ENCODE measurements at places on chromosomes 5 and 9.
A peak's percentile ranks its signal among the peaks of the same experiment; 100 is the strongest.

DNA sequence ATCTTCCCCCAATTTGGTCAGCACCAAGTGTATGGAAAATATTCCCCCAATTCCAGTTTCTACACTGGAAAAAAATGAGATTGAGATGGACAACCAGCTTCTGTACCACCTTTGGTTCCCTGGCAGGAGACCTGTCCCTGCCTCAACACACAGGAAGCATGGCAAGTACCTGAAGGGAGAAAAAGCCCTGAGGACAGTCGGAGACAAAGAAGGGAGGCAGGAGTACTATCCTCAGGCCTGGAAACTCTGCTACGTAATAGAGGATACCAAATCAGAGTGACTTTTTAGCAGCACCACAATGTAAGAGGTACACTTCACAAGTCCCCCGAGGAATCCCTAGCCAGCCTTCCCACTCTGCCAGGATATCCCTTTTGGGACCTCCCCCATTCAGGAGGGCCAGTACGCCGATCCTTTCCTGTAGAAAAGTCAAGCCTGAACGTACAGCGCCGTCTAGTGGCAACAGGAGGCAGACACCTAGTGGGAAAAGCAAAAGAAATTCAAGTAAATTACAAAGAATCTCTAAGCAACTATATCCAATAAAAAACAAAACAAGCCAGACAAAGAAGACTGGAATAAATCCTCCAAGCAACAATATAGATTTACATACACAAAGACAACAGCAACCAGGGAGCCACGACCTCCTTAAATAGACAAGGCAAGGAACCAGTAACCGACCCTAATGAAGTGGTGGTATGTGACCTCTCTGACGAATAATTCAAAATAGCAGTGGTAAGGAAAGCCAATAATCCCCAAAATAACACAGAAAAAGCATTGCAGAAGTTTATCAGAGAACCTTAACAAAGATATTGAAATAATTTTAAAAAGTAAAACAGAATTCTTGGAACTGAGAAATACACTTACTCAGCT is 63.3 kb upstream of the SLCO6A1 start:
- DNase-seq, result no peak

DNA sequence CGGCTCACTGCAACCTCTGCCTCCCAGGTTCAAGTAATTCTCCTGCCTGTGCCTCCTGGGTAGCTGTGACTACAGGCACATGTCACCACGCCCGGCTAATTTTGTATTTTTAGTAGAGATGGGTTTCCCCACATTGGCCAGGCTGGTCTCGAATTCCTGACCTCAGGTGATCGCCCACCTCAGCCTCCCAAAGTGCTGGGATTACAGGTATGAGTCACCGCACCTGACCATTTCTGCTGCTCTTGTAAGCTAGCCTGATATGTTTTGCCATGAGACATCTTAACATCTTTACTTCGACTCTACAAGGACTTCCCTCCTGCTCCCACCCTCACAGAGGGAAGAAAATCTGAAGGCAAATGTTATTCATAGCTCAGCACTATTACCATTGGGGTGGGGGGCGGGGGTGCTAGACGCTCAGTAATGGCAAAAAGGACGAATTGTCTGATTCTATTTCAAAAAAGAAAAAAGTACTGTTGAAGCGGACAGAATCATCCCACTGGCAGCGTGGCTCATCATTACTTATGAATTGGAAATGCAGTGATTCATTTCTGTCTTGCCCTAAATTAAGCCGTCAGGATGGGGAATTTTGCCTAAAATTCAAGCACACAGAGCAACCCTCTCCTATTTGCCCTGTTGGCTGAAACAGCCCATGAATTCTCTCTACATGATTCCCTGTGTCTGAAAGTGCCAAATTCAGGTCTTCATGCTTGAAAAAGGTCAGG is 46.4 kb upstream of the WWC1 start:
- DNase-seq, result no peak

DNA sequence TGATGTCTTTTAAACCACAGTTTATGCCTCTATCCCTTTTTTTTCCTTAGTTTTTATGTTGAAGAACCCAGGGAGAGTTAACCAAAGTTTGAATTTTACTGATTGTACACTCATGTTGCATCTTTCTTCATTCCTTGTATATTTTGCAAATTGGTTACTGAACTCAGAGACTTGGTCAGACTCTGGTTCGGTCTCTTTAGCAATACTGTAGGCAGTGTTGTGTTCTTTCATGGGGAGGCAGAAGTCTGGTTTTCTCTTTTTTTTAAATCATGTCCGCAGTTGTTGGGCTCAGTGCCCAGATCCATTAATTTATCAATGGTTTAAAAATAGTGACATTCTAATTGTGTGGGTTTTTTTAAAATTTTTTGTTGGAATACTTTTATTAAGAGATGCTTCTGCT is 23.4 kb downstream of the UBE2R2 start:
- no peak for DNase-seq

DNA sequence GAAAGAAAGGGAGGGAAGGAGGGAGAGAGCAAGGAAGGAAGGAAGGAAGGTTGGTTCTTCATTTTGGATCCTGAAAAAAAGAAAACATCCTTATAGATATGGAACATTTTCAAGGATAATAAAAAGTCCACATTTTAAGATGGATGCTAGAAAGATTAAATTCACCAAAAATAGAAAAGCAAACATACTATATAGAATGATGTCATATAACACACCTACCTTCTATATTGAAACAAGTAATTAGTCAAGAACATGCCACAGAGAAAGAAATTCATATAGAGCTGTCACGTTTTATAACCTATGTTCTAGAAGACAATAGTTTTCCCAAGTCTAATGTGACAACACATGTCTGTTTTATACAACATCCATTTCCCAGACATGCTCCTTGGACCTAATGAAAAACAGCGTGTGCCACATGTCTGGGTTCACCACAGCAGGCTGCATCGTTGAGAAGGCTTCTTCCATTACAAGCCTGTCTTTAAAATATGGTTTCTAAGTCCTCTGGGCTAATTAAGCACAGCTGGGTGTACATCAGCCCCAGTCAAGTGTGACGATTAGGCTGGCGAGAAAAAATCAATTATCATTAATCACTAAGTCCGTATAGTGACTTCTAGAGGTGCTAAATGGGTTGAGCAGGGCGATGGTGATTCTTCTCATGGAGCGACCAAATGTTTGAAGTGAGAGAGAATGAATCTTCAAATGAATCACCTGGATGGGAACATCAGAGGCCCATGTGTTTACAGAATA is 301.8 kb downstream of the TLE1 start:
- no peak for DNase-seq

DNA sequence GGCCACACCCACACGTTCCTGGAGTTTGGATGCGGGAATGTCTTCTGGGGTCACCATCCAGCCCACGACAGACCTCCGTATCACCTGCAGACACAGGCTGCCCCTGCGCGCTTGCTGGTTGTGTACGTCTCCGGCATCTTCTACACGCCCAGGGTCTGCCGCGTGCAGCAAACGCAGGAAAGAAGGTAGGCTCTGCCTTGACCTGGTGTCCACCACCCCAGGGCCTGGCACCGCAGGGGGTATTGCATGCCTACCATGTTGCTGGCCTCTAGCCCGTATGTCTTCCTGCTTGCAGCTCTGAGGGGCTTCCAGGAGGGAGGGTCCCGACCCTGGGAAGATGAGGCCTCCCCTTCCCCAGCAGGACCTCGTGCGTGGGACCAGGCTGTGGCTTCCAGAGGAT is 298.8 kb upstream of the IRX4 start:
- no peak for DNase-seq

- DNase-seq, result no peak
Measured at GRCh38 chr5:150114773-150115408, 28.5 kb upstream of the CSF1R start.

DNA sequence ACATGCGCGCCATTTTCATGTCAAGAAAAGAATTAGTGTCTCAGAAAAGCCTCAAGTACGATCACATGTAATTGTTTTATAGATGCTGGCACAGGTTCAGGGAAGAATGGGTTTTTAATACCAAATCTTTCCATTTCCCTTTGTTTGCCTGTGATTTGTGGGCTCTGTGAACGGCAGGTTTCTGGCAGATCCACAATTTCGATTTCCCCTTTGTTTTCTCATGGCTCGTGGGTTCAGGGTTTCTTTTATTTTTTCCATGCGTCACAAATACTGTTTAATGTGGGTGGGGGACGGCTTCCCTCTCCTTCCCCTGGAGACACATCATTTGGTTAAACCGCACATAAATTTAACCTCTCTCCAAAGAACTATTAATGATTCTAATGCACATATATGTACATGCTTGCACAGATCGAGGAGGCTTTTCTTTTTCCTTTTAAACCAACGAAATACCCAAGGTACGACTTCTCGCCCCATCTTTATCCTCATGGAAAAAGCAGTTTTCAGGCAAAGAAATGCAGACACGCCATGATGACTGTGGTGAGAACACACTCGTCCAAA is 195.9 kb downstream of the SLIT3 start:
- no peak for DNase-seq

DNA sequence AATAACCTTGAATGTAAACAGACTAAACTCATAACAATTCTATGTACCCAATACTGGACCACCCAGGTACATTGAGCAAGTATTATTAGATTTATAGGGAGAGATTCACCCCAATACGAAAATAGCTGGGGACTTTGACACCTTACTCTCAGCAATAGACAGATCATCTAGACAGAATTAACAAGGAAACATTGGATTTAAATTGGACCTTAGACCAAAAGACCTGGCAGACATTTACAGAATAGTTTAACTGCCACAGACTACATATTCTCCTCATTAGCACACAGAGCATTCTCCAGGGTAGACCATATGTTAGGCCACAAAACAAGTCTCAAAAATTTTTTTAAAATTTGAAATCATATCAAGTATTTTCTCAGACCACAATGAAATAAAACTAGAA is 397.4 kb downstream of the PIK3R1 start:
- no peak for DNase-seq

- no peak for DNase-seq
Measured at GRCh38 chr5:165127941-165128340, 1622.5 kb downstream of the MAT2B start.

GRCh38 chr5:133235696-133236426 is 184.0 kb downstream of the HSPA4 start:
- DNase-seq, result no peak

GRCh38 chr5:120644516-120644915 is 180.4 kb downstream of the PRR16 start:
- DNase-seq, result no peak

- no peak for DNase-seq
Measured at GRCh38 chr9:83061990-83062650, 822 bp downstream of the RASEF start.

GRCh38 chr5:80059354-80059980 is 24.3 kb downstream of the THBS4 start:
- DNase-seq, result no peak

GRCh38 chr5:95741458-95741857 is 10.3 kb downstream of the RHOBTB3 start:
- DNase-seq, result no peak

- no peak for DNase-seq
Measured at GRCh38 chr5:157059093-157059539, at the start of gene HAVCR1. TSS of gene HAVCR1 (minus strand) at chr5:157059116. CDS start at chr5:157057943, 1,173 bp downstream.

- DNase-seq, result no peak
Measured at GRCh38 chr9:77817590-77818311, 169.6 kb upstream of the GNA14 start.

DNA sequence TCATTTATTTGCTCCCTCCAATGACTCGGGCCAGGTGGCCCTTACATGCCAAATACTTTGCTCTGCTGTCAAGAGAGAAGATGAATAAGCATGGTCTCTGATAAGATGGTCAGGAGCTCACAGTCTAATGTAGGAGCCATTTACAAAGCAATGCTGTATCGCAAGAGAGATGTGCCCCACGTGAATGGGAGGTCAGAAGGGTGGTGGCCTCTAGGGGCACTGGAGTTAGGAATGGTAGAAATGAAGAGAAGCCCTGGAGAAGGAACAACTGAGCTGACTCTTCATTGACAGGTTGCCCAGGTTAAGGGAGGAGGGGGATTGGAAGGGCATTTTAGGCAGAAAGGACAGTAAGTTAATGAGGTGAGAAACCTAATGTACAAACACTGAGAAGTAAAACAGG is 286.5 kb downstream of the KCTD16 start:
- no peak for DNase-seq

DNA sequence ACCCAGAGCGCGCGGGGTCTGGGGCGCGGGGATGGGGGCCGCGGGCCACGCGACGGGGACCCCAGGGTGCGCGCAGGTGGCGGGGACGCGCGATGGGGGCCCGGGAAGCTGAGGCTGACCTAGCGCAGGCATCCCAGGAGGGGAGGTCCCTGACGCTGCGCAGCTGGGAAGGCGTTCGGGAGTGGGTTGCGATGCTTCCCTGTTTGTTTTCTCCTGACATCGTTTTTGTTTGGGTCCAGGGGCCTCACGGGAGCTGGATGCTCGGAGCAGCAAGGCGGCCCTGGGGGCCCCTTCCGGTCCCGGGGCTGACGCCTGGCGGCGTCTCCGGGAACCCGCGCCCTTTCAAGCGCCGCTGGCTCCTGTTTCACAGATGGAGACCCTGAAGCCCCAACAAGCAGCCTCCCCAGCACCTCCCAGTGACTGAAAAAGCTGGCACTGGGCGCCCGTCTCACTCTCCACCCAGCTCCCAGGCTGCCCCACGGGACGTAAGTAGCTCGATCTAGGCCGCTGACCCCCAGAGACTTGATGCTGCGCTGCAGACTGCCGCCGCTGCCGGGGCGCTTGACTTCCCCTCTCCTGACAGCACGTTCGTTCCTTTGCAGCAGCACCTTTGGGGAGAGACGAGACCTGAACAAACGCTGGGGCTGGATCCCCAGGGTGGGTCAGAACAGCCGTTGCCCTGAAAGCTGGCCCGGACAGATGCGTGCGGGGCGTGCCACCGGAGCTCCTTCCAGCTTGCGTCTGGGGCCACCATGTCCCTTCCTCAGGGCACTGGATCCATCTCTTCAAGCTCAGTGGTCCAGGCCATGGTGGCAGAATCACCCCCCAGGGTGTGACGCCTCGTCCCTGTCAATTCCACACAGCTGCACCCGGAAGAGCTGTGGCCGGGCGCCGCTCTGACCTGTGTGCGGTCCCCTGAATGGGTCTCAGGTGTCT is 593 bp downstream of the BRD3OS start:
- peak; percentile 73 for DNase-seq

GRCh38 chr5:76692651-76693050 is 23.3 kb upstream of the F2R start:
- DNase-seq, result no peak

GRCh38 chr5:87137283-87137682 is 130.4 kb upstream of the RASA1 start:
- DNase-seq, result no peak

Data from activated T-cell treated with anti-CD3 and anti-CD28 coated beads, Interleukin-2, amount 50 U/mL, for 24 hours (primary cell).